ENCODE measurements at places on chromosomes 1 and 21.
A peak's percentile ranks its signal among the peaks of the same experiment; 100 is the strongest.

GRCh38 chr1:9279172-9279840, 13.4 kb upstream of the SPSB1 start:
- no peak overlapping the region for H3K27ac ChIP-seq
- peaks cover 57% of the 10 kb centered on the region for H3K4me1 ChIP-seq
- H3K27me3 ChIP-seq = peaks cover 3% of the 10 kb centered on the region
- DNase-seq = no peak
- no peaks in the 10 kb centered on the region for H3K36me3 ChIP-seq

GRCh38 chr1:209601809-209602657, 18.5 kb downstream of the CAMK1G start:
- no peaks in the 10 kb centered on the region for H3K4me1 ChIP-seq
- no peak overlapping the region for H3K27ac ChIP-seq
- H3K36me3 ChIP-seq = no peaks in the 10 kb centered on the region
- H3K4me3 ChIP-seq = no peak overlapping the region
- H3K27me3 ChIP-seq = peaks cover 2% of the 10 kb centered on the region

DNA sequence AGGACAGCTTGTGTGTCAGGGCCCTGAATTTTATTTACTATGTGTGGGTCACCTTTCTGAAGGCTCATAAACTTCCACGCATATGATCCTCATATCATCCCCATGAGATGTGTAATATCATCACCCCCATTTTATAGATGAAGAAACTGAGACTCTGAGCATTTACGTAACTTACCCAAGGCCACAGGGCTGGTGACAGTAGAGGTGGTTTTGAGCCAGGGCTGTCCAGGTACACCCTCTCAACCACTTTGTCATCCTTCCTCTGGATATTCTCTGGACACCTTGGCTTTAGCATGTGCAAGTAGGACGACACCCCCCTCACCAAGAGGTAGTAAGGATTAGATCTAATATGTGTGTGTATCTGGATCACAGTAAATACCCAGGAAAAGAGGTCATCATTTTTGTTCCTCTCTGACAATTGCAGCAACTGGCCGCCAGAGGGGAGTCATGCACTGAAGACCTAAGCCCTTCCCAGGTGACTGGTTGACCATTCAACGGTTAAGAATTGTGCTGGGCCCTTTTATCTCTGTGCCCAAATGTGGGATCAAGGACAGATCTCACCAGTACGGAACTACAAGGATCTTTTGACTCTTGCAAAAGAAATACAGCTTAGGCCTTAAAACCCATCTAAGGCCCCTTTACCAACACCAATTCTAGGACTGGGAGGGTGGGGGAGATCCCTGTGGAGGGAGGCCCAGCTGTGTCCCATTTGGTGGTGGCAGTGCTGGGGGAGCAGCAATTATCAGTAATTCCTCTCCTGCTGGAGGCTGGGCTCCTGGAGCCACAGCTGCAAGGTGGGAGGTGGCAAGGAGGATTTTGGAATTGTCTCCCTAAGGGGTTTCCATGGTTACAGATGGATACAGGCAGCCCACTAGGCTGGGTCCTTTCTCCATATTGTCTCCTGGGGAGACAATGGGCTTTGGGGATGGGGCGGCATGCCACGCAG, 13.7 kb upstream of the E2F2 start:
- H3K36me3 ChIP-seq = no peaks in the 10 kb centered on the region
- peak; percentile 63 for DNase-seq
- H3K27ac ChIP-seq = peak overlapping the region; percentile 6
- H3K4me3 ChIP-seq = no peak overlapping the region

GRCh38 chr1:29267321-29268070, 31.2 kb downstream of the PTPRU start:
- H3K36me3 ChIP-seq = no peaks in the 10 kb centered on the region
- peaks cover 34% of the 10 kb centered on the region for H3K27me3 ChIP-seq
- no peak overlapping the region for H3K4me3 ChIP-seq
- no peak overlapping the region for H3K27ac ChIP-seq
- no peaks in the 10 kb centered on the region for H3K4me1 ChIP-seq

- H3K36me3 ChIP-seq = no peaks in the 10 kb centered on the region
- no peaks in the 10 kb centered on the region for H3K4me1 ChIP-seq
- H3K4me3 ChIP-seq = no peak overlapping the region
- DNase-seq = no peak
- H3K27ac ChIP-seq = no peak overlapping the region
- H3K27me3 ChIP-seq = peaks cover 42% of the 10 kb centered on the region
Measured at GRCh38 chr21:14271053-14271452, 55.1 kb downstream of the RBM11 start.

DNA sequence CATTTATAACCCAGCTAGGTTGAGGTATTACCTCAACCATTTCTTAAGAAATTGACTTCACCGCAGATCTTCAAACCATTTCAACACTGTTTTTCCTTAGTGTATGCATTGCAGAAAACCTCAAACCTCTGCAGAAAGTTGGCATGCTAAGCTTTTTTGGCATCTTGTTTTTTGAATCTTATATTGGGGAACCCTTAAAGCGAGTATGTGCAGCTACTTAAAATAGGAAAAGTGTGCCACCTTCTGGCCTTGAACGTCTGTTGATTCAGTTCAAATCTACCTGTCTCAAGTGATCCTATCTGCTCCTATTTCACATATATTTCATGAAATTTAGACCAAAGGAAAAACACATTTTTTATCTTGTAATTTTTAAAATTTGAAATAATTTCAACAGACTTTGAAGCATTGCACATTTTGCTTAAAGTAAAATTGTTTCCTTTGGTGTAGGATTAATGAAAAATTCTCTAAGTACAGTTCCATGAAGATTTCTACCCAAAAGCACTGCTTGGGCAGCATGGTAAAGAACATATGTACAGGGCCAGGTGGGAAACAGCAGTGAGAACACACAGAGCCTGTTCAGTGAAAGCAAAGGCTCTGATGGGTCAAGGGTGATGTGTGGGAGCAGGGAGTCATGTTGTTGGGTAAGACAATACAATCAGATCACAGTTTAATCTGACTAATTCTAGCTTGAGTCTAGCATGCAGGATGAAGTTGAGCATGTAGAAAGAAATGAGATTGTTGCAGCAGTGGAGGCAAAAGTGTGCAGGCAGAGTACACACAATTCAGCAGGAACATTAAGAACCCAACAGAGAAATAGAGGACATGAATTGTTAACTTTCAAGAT, 17.2 kb downstream of the HENMT1 start:
- H3K27ac ChIP-seq = peak overlapping the region; percentile 34
- H3K27me3 ChIP-seq = no peaks in the 10 kb centered on the region
- H3K4me1 ChIP-seq = peaks cover 79% of the 10 kb centered on the region
- H3K36me3 ChIP-seq = peaks cover 10% of the 10 kb centered on the region
